Occipital lobe (tissue), 3 donors: ENCODE measurements at places on chromosomes 11 and 22.

DNA sequence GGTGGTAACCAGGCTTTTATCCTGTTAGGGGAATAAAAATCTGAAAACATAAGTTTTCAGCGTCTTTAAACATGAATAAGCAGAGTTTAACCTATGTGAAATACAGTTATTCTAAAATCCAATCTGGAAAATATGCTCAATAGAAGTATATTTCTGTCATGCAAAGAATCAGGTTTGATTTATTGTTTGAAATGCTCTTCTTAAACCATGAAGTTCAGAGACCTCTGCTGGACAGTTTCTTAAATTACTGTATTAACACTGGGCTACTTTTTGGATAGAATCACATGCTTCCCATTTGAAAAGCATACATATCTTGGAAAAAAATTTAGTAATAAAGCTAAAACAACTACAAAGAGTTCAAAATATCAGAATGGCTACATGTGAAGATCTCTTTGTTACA, 25.4 kb downstream of the APIP start:
- no peak for DNase-seq

DNA sequence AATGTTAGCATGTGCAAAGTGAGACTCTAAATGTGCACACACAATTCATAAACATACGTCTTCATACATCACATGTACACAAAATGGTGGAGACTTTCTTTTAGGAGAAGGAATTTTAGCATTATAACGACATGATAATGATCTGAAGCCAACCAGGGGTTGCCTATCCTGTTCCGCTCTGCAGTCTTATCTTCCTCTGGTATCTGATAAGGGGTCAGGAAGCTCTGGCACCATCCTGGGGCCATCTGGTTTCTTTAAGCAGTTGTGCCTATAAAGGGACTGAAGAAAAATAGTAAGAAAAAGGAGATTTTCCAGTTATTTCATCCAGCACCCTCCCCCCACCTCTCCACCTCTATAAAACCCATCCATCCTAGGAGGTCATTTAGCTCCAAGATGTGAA, 5.8 kb upstream of the NUP50 start:
- DNase-seq, result no peak

DNA sequence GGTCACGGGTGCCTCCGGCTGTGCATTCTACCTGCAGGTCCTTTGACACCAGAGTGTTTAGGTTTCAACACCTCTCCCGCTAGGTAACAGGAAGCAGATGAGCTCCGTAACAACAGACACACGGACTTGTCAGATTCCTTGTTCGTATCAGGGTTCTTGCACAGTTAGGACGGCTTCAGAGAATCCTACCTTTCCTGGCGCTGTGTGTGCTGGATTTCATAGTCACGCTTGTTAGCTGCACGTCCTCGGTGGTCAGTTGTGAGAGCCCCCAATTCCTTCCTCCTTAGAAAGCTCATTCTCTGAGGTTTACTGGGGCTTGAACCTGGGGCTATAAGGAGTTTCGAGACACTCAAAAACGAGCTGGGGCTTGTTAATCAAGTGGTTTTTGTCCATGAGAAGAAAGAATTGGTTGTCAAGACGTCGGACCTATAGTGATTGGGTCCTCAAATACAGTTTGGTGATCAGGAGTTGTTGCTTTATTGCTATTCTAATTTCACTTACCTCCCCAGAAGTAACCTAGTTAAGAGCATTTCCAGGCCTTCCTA, 664 bp downstream of the DDB2 start:
- DNase-seq, result no peak

GRCh38 chr11:82939456-82939855, 37.9 kb downstream of the DDIAS start:
- no peak for DNase-seq

DNA sequence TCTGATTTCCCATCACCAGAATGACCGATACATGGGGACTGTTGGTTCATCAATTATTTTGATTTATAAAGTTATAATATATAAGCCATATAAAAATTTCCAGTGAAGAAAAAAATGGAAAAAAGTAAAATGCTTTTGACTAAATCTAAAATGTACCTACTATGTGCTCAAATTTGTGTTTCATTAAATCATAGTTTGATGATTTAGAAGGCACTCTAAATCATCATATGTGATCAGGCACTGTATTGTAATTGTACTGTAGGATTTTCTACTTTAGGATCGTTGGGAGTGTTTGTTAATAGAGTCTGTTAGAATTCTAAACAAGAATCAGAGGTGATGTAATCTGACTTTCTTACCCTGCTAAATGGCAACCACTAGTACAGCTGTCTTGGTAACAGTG, 2.4 kb downstream of the LIN7C start:
- DNase-seq, result no peak

DNA sequence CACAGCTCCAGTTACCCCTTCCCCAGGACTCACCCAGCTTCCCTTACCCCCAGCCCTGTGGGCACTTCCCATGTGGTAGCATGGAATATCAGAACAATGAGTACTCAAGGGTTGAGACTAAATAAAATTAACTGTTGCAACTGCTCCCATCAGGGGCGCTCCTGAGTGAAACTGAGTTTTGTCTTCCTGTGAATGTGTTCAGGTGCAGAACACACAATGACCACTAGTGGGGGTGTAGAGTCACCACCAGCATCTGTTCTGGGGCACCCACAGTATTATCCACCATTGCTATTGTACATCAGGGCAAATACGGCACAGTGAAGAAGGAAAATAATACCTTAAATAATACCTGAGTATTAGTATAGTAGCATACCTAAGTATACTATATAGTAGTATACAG, 689.7 kb downstream of the TBC1D22A start:
- no peak for DNase-seq

GRCh38 chr22:34462795-34463194, 542.5 kb upstream of the LARGE1 start:
- no peak for DNase-seq

DNA sequence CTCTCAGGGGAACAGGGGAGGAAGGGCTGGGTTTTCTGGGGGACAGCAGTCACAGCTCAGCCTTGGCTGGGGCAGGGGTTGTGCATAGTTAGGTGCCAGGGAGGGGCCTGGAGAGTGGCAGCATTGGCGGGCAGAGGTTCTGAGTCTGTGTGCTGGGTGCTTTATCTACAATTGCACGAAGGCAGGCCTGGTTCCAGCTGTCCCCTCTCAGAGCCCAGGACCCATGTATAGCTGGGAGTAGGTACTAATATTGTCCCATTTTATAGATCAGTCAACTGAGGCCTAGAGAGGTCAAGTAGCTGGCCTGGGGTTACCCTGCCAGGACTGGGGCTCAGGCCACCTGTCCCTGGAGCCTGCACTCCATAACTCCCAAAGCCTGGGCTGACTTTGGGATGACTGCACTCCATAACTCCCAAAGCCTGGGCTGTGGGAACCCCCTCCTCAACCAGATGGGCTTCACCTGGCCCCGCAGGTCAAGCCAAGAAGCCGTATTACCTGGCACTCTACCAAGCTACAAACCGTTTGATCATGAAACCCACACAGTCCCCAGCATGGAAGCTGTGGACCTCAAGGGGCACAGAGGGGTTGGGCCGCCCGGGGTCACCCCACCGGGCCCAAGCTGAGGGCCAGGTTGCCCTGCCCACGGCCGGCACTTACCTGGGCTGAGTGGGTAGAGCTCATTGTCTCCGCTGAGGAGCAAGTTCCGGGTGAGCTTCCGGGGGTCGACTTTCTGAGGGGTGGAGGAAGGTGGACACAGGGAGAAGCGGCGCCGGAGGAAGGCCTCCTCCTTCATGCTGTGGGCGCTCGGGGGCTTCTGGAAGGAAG, 36.5 kb downstream of the OSBPL5 start:
- no peak for DNase-seq

GRCh38 chr11:26142891-26143290, 189.0 kb upstream of the ANO3 start:
- DNase-seq, result no peak

DNA sequence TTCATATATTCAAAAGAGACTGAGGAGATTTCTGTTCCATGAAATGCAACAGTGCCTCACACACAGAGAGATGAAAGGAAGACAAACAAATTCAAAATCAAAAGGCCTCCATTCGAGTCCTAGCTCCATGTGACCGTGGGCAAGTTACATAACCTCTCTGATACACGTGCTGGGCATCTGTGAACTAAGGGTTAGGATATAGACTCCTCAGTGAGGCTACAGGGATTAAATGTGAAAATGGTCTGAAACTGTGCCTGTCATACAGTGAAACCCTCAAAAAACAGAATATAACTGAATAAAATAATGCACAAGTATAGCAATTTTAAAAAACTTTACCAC, 111.8 kb upstream of the MTMR2 start:
- DNase-seq, result no peak

DNA sequence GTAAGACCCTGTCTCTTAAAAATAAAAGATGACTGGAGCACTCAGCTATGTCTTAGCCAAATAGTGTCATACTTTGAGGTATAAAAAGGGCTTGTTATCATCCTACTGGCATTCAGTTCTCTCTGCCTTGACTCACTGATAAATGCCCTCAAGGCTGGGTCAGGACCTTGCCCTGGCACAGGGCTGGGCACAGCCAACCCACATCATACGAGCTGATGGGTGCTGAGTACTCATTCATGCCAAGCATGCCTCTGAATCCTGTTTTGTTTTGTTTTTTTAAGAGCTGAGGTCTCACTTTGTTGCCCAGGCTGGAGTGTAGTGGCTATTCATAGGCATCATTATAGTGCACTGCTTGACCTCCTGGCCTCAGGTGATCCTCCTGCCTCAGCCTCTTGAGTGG, 1.9 kb downstream of the SMTNL1 start:
- DNase-seq, result no peak

DNA sequence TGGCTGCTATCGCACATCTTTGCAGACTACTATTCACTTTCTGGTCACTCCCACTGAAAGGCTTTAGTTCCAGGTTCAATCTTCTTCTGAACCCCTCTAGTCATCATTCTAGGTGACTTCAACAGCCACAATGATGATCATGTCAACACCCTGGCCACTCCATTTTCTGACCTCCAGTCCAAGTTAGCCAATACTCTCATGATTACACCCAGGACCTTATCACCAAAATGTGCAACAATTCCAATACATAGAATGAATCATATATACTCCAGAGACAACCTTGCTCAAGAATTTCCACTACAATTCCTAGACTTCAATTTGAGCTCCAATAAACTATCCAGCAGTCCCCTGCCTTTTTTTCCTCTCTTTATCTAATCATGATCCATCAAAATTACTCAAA, 70.7 kb downstream of the PAK1 start:
- no peak for DNase-seq

- DNase-seq, result no peak
These were observed 43.2 kb downstream of the DKK3 start for GRCh38 chr11:11965192-11965591.

- DNase-seq, result no peak
These were observed 150.6 kb downstream of the OPCML start for GRCh38 chr11:133381761-133382130.
